NCI-H1930 (cell line): ENCODE measurements at places on chromosomes 2 and 18.

DNA sequence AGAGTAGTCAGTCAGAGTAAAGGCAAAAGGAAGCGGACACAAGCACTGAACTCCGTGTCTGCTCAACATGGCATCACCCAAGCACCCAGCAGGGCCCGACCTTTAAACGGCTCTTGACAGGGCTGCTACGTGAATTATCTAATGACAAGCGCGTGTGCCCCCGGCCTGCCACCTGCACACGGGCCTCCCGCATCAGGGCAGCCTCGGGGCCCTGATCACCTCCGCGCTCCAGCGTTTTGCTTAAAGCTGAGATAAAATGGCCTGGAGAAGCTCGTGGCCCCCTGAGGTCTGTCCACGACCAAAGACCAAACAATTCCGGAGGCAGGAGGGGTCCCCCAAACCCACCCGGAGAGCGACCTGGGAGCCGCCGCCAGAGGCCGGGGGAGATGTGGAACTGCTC is 376 bp downstream of the NDUFA10 start:
- no peak for DNase-seq

- no peak for DNase-seq
These were observed 578.7 kb upstream of the ID2 start for GRCh38 chr2:8103085-8103708.

- DNase-seq, result no peak
These were observed 154.1 kb upstream of the ZNF804A start for GRCh38 chr2:184444217-184444616.

DNA sequence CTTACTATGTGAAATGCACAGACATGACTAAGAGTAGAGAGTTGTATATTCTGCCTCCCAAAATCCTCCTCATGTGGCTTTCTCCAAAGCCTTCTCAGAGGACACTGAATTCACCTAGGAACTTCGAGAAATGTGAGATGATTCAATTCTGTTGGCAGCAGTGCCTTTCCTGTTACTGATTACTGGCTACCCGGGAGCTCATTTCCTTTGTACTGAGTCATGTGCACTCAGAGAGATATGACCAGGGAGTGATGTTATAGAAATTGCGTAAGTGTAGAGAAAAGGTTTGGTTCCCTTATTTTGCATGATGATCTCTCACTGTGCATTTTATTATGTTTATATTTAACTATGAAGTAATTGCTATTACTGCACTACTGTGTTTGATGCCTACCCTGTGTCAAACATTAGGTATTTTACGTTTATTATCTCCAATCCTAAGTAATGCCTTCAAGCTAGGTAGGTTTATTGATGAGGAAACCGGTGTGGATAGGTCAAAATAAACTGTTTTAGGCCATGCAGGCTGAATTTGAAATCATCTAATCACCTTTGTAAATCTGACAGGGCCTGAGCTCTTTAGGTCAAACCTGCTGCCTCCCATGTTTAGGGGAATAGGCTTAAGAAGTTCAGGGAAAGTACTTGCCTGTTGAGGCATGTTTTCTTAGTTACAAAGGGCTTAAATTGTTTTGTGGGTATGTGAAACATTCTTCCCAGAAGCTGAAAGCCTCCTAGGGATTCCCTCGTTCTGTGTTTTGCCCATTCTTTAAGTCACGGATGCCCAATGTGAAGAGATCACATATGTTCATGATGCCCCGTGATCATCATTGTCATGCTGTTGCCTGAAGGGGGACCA is 86.8 kb downstream of the FMNL2 start:
- no peak for DNase-seq

GRCh38 chr2:196174404-196174803 is 3.0 kb upstream of the STK17B start:
- DNase-seq, result no peak

DNA sequence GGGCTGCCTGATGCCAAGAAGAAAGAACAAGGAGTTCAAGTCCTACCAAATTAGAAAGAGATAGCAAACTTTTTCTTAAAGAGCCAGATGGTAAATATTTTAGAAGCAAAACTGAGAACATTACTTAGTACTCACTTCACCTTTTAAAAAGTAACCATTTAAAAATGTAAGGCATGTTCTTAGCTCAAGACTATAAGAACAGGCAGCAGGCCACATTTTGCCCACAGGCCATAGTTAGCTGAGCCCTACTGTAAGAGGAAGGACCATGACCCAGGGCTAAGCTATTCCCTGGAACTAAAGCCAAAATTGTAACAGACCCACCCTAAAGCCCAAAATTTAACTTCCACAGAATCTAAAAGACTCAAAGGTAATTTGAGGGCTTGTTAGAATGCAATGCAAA is 31.3 kb downstream of the USP40 start:
- no peak for DNase-seq

- DNase-seq, result no peak
These were observed 199.2 kb downstream of the ICOS start for GRCh38 chr2:204135752-204136151.

GRCh38 chr2:15700599-15701340 is 109.1 kb downstream of the DDX1 start:
- no peak for DNase-seq

- no peak for DNase-seq
These were observed 136.5 kb downstream of the DSEL start for GRCh38 chr18:67379981-67380380.

GRCh38 chr18:22504251-22505030 is 86.7 kb upstream of the CTAGE1 start:
- no peak for DNase-seq

DNA sequence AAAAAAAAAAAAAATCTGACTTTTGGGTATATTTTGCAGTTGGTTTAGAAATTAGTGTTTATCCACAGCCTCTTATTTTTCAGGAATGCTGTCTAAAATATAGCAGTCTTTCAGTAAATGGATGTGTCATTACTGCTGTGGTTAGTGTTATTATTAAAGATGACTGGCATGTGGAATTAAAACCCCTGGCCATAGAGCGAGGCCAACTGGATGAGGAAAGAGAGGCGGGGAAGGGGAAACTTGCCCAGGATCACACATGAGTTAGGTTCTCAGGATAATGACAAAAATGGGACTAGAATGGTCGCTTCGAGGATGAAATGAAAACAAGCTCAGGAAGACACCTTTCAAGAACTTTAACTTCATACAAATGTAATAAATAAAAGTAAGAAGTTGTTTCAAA is 57.4 kb upstream of the APCDD1 start:
- no peak for DNase-seq

- peak; percentile 13 for DNase-seq
These were observed 20.7 kb upstream of the MREG start for GRCh38 chr2:216034065-216034464.

DNA sequence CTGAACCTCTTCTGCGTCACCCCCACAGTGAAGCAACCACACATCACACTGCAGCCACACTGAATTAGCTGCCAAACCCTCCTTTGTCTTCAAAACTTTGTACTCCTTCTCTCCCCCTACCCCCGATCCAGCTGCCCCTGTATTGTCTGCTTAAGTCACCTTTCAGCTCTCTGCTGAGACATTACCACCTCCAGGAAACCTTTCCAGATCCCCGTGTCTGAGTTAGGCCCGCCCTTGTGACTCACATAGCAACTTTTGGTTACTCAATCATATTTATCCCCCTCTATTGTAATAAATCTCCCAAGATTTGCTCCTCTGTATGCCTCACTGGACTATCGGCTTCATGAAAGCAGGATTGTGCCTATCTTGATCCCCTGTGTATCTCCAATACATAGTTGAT is 82.8 kb upstream of the CDCA7 start:
- no peak for DNase-seq

- DNase-seq, result no peak
These were observed 78.2 kb downstream of the COBLL1 start for GRCh38 chr2:164763431-164763830.

DNA sequence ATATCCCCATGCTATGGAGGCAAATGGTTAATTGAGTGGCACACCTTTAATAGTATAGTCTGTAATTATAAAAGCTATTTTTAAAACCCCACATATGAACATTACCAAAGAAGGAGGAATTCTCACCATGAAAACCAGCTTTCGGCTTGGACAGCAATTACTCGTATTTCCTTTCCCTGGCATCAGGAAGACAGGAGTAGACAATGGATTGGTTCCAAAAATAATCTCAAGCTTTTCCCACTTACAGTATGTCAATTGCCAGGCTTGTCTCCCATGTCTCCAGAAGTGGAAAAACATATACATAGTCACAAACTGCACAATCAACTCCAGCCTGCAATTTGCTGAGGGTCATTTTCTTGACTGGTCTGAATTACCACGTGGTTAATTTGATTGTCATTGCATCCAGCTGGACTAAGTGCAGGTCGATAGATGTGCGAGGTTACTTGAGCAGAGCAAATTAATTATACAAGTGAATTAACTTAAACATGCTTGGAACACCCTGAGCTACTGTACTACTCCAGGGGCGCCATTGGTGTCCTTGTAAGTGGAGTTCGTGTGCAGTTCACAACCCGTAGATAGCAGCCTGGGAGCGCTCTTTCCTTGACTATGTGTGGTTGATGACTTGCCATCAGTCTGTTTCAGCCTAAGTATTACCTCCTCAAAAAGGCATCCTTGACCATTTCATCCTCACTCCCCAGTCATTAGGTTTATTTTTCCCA is 124.3 kb upstream of the PELI1 start:
- DNase-seq, result no peak

- DNase-seq, result no peak
These were observed 18.9 kb upstream of the FZD7 start for GRCh38 chr2:202014759-202015211.

GRCh38 chr18:45775743-45776142 is 49.7 kb upstream of the SIGLEC15 start:
- no peak for DNase-seq

DNA sequence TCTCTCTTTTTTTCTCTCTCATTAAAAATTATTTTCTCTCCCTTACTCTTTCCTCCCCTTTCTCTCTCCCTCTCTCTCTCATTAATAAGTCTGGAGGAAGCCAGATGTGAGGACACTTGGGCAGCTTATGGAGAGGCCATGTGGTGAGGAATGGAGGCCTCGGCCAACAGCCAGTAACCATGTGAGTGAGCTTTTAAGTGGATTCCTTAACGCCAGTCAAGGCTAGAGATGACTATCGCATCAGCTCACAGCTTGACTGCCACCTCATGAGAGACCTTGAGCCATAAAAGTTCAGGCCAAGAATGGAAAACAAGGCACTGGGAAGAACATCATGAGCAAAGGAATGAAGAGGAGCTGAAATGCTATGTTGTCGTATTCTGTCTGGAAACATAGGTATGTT is 39.1 kb downstream of the ETAA1 start:
- no peak for DNase-seq

GRCh38 chr2:9831670-9832069 is 11.6 kb upstream of the TAF1B start:
- no peak for DNase-seq

DNA sequence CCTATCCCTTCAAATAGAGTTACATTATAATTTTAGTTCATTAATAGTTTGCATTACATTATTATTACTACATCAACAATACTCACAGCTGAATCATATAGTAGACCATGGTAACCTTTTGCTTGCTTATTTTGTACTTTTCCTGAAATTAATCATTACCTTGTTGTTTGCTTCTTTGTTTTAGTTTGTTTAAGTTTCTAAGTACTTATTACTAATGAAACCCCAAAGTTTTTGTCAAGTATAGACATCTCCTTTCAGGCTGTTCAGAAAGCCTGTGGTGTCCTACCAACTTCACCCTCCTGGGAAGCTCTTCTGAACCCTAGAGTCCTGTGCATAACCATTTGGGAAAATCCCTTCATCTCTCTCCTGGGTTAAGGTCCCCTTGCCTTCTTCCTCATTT is 43.5 kb upstream of the LAPTM4A start:
- no peak for DNase-seq

GRCh38 chr18:61710082-61710620 is 182.7 kb downstream of the RNF152 start:
- DNase-seq, result no peak

DNA sequence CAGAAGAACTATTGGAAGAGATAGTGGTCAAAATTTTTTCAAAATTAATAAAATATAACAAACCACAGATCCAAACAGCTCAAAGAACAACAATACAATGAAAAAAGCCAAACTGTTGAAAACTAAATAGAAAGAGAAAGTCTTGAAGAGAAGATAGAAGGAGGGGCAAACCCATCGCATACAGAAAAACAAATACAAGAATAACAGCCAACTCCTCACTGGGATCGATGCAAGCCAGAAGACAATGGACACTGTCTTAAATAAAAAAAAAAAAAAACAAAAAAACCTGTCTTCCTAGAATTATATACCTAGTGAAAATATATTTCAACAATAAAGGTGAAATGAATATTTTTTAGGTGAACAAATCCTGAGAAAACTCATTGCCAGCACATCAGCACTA is 34.1 kb upstream of the ARHGAP25 start:
- DNase-seq, result no peak

DNA sequence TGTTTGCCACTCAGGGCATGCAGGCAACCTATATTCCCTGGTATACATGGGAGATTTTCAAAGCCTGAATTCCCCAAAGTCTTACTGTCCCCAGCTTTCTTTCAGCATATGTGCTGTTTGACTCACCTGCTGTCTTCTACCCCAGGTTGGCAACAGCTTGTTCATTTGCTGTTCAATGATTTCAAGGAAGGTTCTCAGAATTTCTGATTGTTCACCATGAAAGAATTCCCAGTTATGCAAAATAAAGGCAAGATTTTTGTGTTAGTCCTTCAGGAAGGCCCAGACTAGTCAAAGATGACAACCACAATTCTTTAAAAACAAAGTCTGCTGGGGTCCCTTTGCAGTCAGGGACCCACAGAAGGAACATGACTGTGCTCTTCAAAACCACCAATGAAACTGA is 1057.8 kb upstream of the CDH2 start:
- DNase-seq, result no peak

GRCh38 chr2:60976256-60976850 is 41.2 kb upstream of the PEX13 start:
- no peak for DNase-seq

DNA sequence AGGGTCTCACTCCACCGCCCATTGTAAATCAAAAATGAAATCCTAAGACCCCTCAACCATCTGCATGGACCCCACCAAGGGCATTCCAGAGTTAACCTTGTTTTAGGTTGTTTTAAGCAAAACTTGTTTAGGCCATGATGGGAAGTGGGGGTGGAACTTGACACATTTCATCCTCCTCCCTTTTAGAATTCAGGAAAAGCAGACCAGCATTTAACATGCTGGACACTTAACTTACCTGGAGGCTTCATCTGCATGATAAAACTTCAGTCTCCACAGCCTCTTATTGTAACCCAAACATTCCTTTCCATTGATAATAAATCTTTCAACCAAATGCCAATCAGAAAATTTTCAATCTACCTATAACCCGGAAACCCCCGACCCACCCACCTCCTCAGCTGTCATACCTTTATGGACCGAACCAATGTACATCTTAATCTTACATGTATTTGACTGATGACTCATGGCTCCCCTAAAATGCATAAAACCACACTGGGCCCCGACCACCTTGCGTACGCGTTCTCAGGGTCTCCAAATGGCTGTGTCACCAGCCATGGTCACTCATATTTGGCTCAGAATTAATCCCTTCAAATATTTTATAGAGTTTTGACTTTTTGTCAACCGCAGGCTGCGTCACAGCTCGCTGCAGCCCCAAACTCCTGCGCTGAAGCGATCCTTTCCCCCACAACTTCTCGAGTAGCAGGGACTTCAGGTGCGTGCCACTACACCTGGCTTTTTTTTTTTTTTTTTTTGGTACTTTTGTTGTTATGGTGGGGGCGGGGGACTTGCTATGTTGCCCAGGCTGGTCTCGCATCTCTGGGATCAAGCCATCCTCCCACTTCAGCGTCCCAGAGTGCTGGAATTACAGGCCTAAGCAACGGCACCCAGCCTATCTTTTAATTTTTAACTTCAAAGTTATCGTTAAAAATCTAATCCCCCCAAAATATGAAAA is 917 bp downstream of the MPPE1 start:
- DNase-seq, result no peak

GRCh38 chr2:64989982-64990614 is 899 bp downstream of the SLC1A4 start:
- peak; percentile 8 for DNase-seq
